ENCODE measurements at places on chromosomes 11 and 22.

- DNase-seq, result no peak
- H3K27ac ChIP-seq, result no peak overlapping the region
- no peaks in the 10 kb centered on the region for H3K27me3 ChIP-seq
- H3K4me3 ChIP-seq, result no peak overlapping the region
- H3K36me3 ChIP-seq, result no peaks in the 10 kb centered on the region
These were observed 13.8 kb downstream of the TPST2 start for GRCh38 chr22:26576026-26576680.

GRCh38 chr11:6415797-6416196, 3.1 kb downstream of the APBB1 start:
- H3K36me3 ChIP-seq, result no peaks in the 10 kb centered on the region
- peaks cover 15% of the 10 kb centered on the region for H3K4me1 ChIP-seq
- H3K27ac ChIP-seq, result no peak overlapping the region
- H3K4me3 ChIP-seq, result no peak overlapping the region

DNA sequence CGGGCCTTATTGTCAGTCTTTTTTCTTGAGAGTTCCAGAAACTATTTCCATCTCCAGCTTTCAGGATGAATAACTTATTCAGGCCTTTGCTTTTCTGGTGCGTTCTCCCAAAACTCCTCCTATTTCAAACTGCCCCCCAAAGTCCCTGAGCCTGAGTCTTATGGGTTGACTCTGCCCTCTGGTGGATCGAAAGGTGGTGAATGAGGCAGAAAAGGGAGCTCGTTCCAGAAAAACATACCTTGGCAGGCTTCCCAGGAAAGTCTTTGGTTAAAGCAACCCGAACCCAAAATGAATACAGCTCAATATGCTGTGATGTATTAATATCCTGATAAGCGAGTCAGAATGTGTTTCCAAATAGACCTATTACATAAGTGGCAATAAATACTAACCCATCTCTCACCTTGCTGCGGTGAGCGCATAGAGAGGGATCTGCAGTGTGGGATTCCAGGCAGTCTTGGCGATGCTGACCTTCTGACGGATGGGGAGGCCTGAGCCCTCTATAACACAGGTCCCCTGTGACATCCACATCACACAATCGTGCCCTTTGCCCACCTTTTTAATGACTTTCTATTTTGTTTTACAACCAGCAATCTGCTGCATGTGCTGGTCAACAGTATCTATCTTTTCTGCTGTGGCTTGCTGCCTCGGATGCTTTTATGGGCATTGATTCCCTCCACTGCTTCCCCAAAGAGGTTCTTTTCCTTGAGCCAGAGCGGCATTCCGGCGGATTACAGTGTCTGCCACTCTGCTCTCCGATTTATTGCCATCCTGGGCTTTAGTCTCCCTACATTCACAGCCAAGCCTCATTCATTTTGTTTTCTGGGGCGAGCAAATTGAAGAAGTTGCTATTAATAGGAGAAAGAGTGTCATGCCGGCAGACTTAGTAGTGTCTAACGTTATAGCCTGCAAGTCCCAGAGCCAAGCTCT, 756.8 kb downstream of the NTM start:
- H3K36me3 ChIP-seq, result no peaks in the 10 kb centered on the region
- no peak overlapping the region for H3K4me3 ChIP-seq
- no peaks in the 10 kb centered on the region for H3K27me3 ChIP-seq
- H3K27ac ChIP-seq, result no peak overlapping the region
- peak; percentile 61 for DNase-seq

GRCh38 chr11:88603091-88603867, 265.7 kb upstream of the CTSC start:
- H3K4me1 ChIP-seq, result no peaks in the 10 kb centered on the region
- no peak overlapping the region for H3K27ac ChIP-seq
- H3K4me3 ChIP-seq, result no peak overlapping the region
- H3K36me3 ChIP-seq, result no peaks in the 10 kb centered on the region
- no peak for DNase-seq

DNA sequence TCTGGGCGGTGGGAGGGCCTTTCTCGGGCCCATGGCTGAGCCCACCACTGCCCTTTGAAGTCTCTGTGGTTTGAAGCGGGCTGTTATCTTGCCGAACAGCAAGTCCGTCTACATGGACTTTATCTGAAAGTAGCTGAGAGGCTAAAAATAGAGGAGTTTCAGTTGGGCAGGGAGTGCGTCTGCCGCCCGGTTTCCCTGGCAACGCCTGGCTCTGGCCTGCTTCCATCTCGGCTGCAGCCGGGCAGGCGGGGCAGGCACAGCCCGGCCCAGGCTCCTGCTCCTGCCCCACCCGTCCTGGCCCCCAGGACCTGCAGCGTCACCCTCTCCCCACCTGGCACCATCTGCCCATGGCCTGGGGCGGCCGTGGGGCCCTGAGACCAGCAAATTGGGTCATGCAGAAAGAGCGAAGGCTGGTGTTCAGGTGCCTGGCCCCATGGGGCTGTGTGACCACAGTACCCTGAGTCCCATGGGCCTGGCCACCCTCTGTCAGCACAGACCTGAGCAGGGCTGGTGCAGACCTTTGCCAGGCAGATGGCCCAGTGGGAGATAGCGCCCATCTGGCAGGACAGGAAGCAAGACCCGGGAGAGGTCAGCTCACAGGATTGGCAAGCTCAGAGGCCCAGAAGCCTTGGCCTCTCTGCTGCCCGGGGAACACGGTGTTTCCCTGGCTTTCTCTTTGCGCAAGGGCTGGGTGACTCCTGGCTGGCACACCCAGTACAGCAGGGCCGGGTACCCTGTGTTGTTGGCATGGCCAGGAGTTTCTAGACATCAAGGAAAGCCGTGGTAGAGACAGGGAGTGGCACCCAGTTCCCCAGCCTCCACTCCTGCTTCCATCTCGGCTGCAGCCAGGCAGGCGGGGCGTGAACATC, 79.1 kb upstream of the KCNQ1OT1 start:
- no peaks in the 10 kb centered on the region for H3K36me3 ChIP-seq
- peaks cover 49% of the 10 kb centered on the region for H3K4me1 ChIP-seq
- no peak overlapping the region for H3K4me3 ChIP-seq
- DNase-seq, result peak; percentile 87

GRCh38 chr11:44015624-44016007, 32.2 kb upstream of the ACCSL start:
- H3K4me1 ChIP-seq, result no peaks in the 10 kb centered on the region
- no peaks in the 10 kb centered on the region for H3K36me3 ChIP-seq
- H3K27me3 ChIP-seq, result no peaks in the 10 kb centered on the region

GRCh38 chr22:31891366-31892079, 52.8 kb upstream of the YWHAH start:
- DNase-seq, result no peak
- H3K36me3 ChIP-seq, result no peaks in the 10 kb centered on the region
- H3K27me3 ChIP-seq, result no peaks in the 10 kb centered on the region
- H3K4me1 ChIP-seq, result no peaks in the 10 kb centered on the region
- H3K4me3 ChIP-seq, result no peak overlapping the region

- H3K4me3 ChIP-seq, result no peak overlapping the region
- no peaks in the 10 kb centered on the region for H3K27me3 ChIP-seq
- no peaks in the 10 kb centered on the region for H3K36me3 ChIP-seq
- H3K4me1 ChIP-seq, result no peaks in the 10 kb centered on the region
- H3K27ac ChIP-seq, result no peak overlapping the region
These were observed 539.2 kb downstream of the MIAT start for GRCh38 chr22:27196606-27197005.

GRCh38 chr22:22099194-22099486, 116.6 kb upstream of the TOP3B start:
- H3K27ac ChIP-seq, result no peak overlapping the region
- no peaks in the 10 kb centered on the region for H3K27me3 ChIP-seq
- no peak overlapping the region for H3K4me3 ChIP-seq
- no peaks in the 10 kb centered on the region for H3K36me3 ChIP-seq

GRCh38 chr11:122756417-122756816, 81.9 kb upstream of the CRTAM start:
- H3K36me3 ChIP-seq, result no peaks in the 10 kb centered on the region
- H3K27ac ChIP-seq, result no peak overlapping the region
- H3K4me3 ChIP-seq, result no peak overlapping the region

DNA sequence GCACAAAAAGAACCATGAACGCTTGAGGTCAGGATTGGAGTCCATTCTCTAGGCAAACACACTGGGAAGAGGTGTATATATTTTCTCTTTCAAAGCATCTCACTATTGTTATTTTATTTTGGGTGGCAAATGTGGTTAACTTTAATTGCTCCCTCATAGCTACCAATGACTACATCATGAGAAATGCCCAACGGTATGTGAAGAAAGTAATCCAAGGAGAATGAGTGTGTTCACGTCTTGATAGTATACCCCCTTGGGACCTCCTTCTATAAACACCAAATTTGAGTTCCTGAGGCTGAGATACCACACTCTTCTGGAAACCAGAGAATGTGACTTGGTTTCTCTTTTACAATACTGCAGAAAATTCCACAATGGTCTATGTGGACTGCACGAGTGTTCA, 15.8 kb downstream of the OR8D1 start:
- no peaks in the 10 kb centered on the region for H3K36me3 ChIP-seq
- H3K27me3 ChIP-seq, result no peaks in the 10 kb centered on the region
- H3K4me1 ChIP-seq, result no peaks in the 10 kb centered on the region
- no peak overlapping the region for H3K4me3 ChIP-seq
- no peak overlapping the region for H3K27ac ChIP-seq
- DNase-seq, result no peak

GRCh38 chr11:12508151-12508751, 130.9 kb downstream of the PARVA start:
- no peaks in the 10 kb centered on the region for H3K4me1 ChIP-seq
- H3K4me3 ChIP-seq, result no peak overlapping the region
- no peaks in the 10 kb centered on the region for H3K27me3 ChIP-seq
- DNase-seq, result no peak
- H3K27ac ChIP-seq, result no peak overlapping the region

DNA sequence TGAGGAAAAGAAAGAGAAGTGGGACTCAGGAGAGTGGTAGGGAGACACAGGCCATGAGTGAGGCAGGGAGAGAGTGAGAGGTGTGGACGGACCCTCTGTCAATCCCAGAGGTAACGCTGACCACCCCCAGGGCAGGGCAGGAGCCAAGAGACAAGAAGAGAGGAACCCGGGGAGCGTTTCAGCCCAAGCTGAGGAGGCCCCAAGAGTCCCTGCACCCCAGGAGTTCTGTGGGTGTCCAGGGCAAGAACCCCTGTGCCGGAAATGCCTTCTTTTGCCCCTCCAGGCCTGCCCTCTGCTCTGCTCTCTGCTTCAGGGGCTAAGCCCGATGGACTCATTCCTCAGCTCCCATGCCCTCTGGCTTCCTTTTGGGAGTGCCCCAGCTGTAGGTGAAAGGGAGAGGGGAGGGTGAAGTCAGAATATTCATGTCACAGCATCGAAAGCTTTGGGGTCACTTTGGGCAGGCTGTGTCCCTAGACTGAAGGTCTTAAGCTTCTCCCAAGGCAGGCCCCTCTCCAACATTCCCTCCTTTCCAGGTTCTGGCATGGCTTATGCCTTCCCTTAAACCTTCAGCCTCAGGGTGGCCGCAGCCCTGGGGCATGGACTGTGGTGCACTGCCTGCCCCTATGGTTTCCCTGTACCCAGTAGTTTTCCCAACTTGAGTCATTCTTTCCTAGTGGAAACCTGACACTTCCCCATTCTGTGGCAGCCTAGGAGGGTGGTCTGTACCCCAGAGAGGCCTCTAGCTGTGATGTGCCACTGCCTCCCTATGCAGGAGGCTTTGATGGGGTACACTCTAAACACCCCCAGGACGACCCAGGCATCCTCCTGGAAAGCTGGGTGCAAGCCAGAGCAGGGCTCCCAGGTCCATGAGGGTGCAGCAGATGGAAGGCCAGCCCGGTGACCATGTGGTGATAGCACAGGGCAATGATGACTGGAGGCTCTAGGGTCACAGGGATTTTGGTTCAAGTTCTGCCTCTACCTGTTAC, 27.1 kb downstream of the MYEOV start:
- H3K4me3 ChIP-seq, result no peak overlapping the region
- no peaks in the 10 kb centered on the region for H3K27me3 ChIP-seq
- H3K36me3 ChIP-seq, result no peaks in the 10 kb centered on the region

DNA sequence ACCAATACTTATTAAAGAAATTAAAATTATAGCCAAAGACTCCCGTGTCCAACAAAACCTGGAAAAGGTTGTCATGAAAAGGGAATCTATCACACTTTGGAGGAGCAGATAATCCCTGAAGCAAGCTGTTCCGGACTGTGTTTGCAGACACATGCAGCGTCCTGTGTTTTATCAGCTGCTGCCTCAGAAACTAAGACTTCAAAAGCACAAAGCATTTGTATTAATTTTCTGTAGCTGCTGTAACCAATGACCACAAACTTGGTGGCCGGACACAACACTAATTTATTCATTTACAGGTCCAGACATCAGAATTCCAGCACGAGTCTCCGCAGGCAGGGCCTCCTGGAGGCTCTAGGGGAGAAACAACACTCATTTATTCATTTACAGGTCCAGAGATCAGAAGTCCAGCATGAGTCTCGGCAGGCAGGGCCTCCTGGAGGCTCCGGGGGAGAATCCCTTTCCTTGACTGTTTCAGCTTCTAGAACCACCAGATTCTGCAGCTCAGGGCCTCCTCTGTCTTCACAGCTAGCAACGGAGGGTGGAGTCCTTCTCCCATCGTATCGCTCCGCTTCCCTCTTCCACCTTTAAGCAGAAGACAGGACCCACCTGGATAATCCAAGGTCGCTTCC, 465.3 kb downstream of the BRD1 start:
- no peaks in the 10 kb centered on the region for H3K36me3 ChIP-seq
- no peaks in the 10 kb centered on the region for H3K27me3 ChIP-seq
- H3K4me3 ChIP-seq, result no peak overlapping the region
- DNase-seq, result no peak

DNA sequence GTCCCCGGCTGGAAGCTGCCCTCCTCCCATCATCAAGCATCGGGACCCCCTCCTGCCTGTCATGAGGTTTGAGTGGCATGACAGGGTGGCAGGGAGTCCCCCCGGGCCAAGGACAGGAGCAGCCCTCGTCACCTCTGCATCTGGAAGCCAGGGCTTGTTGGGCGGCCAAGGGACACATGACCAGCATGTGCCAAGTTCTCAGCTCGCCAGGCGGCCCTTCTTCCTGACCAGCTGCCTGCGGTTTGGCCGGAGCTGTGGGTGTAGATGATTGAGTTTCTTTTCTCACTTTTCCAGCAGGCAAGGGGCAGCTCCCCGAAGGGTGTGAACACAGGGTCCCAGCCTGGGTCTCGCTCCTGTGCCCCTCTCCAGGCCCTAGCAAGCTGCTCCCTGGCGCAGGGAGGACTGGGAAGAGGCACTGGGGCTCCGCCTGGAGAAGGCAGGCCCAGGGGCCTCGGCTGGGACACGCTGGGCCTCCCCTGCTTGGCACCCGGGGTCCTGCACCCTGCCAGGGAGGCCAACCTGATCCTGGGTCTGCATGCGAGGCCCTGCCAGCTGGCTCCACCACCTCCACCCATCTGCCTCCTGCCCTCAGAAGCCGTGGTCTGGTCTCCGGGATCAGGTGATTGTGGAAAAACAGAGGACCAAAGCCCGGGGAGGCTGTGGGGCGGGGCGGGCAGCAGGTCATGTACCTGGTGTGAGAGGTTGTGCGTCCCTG, 13.4 kb downstream of the ARHGAP8 start:
- no peaks in the 10 kb centered on the region for H3K27me3 ChIP-seq
- peak; percentile 54 for DNase-seq
- H3K36me3 ChIP-seq, result no peaks in the 10 kb centered on the region
- no peak overlapping the region for H3K4me3 ChIP-seq
- peak overlapping the region; percentile 5 for H3K27ac ChIP-seq

GRCh38 chr11:12143461-12144258, 33.3 kb downstream of the MICAL2 start:
- no peaks in the 10 kb centered on the region for H3K4me1 ChIP-seq
- H3K36me3 ChIP-seq, result no peaks in the 10 kb centered on the region
- no peak overlapping the region for H3K4me3 ChIP-seq
- no peak overlapping the region for H3K27ac ChIP-seq
- no peak for DNase-seq
